ENCODE measurements at places on chromosomes 5 and 9. TPM values are rescaled to one million over a fixed set of nuclear protein-coding genes. Genes with fewer than 3 reads are reported as not detected.

Gene CFAP77
- not detected for total RNA-seq

Gene GRPEL2
- 6.6 TPM for total RNA-seq

Gene CER1
- not detected for total RNA-seq

Gene CCDC69
- 1.7 TPM for total RNA-seq

Gene CDH9
- not detected for total RNA-seq

Gene PTPN3
- 14.7 TPM for total RNA-seq

Gene RNF183
- total RNA-seq, result 0.09 TPM

Gene UNC13B
- 8.2 TPM for total RNA-seq

Gene FIBCD1
- 10.7 TPM for total RNA-seq

Gene FREM1
- not detected for total RNA-seq

Gene TRIM36
- total RNA-seq, result 1.8 TPM

Gene GRIA1
- not detected for total RNA-seq

Gene BSPRY
- 0.03 TPM for total RNA-seq

Gene C1QTNF2
- total RNA-seq, result not detected

Gene KCNT1
- not detected for total RNA-seq

Gene IL4
- not detected for total RNA-seq

Gene PCDHA10
- not detected for total RNA-seq

Gene CCDC171
- 0.30 TPM for total RNA-seq

Gene GRM6
- not detected for total RNA-seq

Gene ORM2
- not detected for total RNA-seq

Gene MARCHF3
- total RNA-seq, result 0.96 TPM

Gene IRX1
- not detected for total RNA-seq

Gene SLC25A48
- total RNA-seq, result 0.15 TPM

Gene THBS4
- not detected for total RNA-seq

Gene SPINK5
- not detected for total RNA-seq

Gene RNF224
- total RNA-seq, result not detected

Gene EIF4E1B
- not detected for total RNA-seq

Gene EGFLAM
- not detected for total RNA-seq

Gene CDC20B
- total RNA-seq, result not detected

Gene C5orf58
- not detected for total RNA-seq

Gene HAND1
- not detected for total RNA-seq

Measured in A549 treated with RU486 at 1 μM for 4 hours (cell line).